Endothelial cell of umbilical vein (primary cell): ENCODE measurements at places on chromosomes 12 and 14. TPM values are rescaled to one million over a fixed set of nuclear protein-coding genes. Genes with fewer than 3 reads are reported as not detected.

The DHRS4 gene
- 19.2 and 24.4 TPM in 2 replicates for total RNA-seq

The RBM19 gene
- 34.0 and 34.4 TPM in 2 replicates for total RNA-seq

The CLEC6A gene
- total RNA-seq, result not detected in 2 replicates

The ERBB3 gene
- total RNA-seq, result 0.11 TPM in 1 of 2 replicates, not detected in the other

The RND1 gene
- 4.0 and 4.4 TPM in 2 replicates for total RNA-seq

The CHPT1 gene
- 19.3 and 25.3 TPM in 2 replicates for total RNA-seq

The TRIAP1 gene
- total RNA-seq, result 46.0 and 48.1 TPM in 2 replicates

The PROX2 gene
- total RNA-seq, result not detected in 2 replicates

The NRL gene
- total RNA-seq, result 0.62 and 0.71 TPM in 2 replicates

The RPL41 gene
- 3,212 and 3,428 TPM in 2 replicates for total RNA-seq

The RPL10L gene
- total RNA-seq, result not detected in 2 replicates

The KCNA1 gene
- total RNA-seq, result not detected in 2 replicates

The TRHDE gene
- not detected in 2 replicates for total RNA-seq

The DNAJC22 gene
- 1.1 and 1.3 TPM in 2 replicates for total RNA-seq

The CHMP4A gene
- 39.7 and 40.9 TPM in 2 replicates for total RNA-seq

The MYO1A gene
- total RNA-seq, result not detected in 2 replicates

The SLC39A5 gene
- not detected in 2 replicates for total RNA-seq

The GLTP gene
- 46.6 and 48.0 TPM in 2 replicates for total RNA-seq

The RPGRIP1 gene
- total RNA-seq, result not detected in 2 replicates

The IL22 gene
- not detected in 2 replicates for total RNA-seq

The LPCAT3 gene
- 29.3 and 29.5 TPM in 2 replicates for total RNA-seq

The P2RX7 gene
- total RNA-seq, result 5.1 and 8.1 TPM in 2 replicates

The TSPAN8 gene
- total RNA-seq, result 1.6 TPM in 1 of 2 replicates, not detected in the other
